HCT116 (cell line): ENCODE measurements at places on chromosomes 12 and 14. TPM values are rescaled to one million over a fixed set of nuclear protein-coding genes. Genes with fewer than 3 reads are reported as not detected.

Gene EEA1
- total RNA-seq: 13.8 TPM

Gene RITA1
- total RNA-seq: 20.7 TPM

Gene GPR132
- 0.10 TPM for total RNA-seq

Gene PRDM4
- 32.9 TPM for total RNA-seq

Gene LETMD1
- total RNA-seq: 70.8 TPM
